ENCODE measurements at places on chromosomes 4 and X.

DNA sequence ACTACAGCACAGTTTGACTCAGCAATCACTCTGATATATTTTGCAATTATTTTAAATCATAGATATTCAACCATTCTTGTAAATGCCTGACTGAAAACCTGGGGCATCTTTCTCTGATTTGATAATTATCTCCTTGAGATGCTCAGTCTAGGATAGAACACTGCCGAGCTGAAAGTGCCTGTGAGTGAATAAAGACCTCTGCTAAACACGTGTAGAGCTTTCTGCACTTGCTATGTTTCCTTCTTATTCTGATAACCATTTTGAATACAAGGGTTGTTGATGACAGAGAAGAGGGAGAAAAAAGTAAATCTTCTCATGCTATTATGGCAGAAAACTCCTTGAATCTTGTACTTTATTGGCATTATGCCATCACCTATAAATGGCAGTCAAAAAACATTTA, 1843.4 kb upstream of the IGFBP7 start:
- no peak for DNase-seq

- no peak for DNase-seq
Observed at GRCh38 chr4:26751838-26752237, 108.8 kb upstream of the STIM2 start.

- no peak for DNase-seq
Observed at GRCh38 chrX:68490644-68491043, 8.2 kb upstream of the YIPF6 start.

DNA sequence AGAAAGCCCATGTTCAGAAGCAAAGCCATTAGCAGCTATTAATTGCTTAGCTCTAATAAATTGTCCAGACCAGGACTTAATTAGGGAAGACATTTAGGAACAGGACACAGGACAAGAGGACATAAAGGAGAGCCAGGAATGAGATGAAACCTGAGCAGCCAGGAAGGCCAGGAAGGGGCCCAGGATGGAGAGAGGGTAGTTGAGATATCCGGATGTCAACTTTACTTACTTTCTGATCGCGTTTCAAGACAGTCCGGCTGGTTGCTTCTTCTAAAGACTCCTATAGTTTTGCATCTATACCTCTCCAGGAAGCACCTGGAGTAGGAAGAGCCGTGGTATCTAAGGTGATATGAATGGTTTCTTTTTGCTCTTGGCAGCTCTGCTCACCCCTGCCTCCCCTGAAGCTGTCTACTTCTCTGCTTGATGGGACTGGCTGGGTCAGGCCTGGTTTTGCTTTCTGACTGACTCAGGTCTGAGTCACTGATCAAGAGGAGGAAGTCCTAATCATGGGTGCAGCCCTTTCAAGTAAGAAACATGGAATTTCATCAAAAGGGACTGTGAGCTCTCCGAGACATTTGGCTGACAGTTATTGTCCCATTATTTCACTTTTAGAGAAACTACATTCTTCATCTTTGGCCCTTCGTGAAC, 733.3 kb downstream of the RPA4 start:
- no peak for DNase-seq

GRCh38 chrX:65745427-65745826, 78.0 kb downstream of the MSN start:
- DNase-seq, result no peak

GRCh38 chr4:189600718-189601435, 339.8 kb upstream of the FRG1 start:
- no peak for DNase-seq

DNA sequence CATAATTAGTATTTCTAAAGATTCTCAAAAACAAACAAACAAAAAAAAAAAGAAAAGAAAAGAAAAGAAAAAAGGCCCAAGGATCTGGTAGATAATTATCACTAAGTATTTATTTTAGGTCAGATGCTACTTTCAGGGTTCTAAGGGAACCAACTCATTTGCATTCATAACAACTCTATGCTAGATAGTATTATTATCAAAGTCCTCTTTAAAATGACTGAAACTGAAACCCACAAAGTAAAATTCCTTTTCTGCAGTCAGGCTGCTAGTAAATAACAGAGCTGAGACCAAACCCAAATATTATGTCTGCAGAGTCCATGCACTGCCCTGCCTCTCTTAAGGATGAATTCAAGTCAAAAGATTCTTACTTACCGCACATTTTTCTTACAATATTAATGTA, 38.3 kb upstream of the MAPK10 start:
- DNase-seq, result no peak

DNA sequence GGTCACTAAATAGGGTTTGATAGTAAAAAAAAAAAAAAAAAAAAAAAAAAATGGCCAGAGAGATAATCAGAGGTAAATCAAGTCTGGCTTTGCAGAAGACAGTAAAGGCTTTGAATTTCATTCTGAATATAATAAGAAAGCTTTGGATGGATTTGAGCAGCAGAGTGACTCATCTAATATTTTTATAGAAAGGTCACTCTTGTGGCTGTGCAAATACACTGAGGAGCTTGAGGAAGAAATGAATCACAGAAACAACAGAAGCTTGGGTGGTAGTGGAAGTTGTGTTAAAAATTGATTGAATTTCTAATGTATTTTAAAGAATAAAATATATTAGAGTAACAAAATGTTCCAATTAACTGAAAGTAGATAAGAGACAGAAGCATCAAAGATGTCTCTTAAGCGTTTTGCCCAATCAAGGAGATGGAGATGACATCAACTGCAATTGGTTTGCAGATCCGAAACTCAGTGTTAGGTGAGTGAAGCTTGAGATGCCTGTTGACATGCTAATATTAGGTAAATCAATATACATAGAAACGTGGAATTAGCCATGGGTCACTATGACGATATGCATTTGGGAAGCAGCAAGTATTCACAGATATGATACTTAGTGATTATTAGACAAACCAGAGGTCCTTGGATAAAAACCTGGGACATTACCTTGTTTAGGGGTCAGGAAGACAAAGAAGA, 280.5 kb downstream of the GPM6A start:
- DNase-seq, result no peak

- DNase-seq, result no peak
Observed at GRCh38 chr4:109846395-109847098, 1.4 kb upstream of the LRIT3 start.

GRCh38 chr4:93346840-93347239, 481.7 kb upstream of the ATOH1 start:
- DNase-seq, result no peak

GRCh38 chr4:20271950-20272349, 20.2 kb downstream of the SLIT2 start:
- DNase-seq, result no peak

- DNase-seq, result no peak
Observed at GRCh38 chrX:100418556-100418955, 8.5 kb upstream of the PCDH19 start.

- no peak for DNase-seq
Observed at GRCh38 chr4:46878641-46879040, 30.4 kb downstream of the COX7B2 start.

GRCh38 chr4:7733201-7733600, 206.5 kb downstream of the AFAP1 start:
- DNase-seq, result no peak

DNA sequence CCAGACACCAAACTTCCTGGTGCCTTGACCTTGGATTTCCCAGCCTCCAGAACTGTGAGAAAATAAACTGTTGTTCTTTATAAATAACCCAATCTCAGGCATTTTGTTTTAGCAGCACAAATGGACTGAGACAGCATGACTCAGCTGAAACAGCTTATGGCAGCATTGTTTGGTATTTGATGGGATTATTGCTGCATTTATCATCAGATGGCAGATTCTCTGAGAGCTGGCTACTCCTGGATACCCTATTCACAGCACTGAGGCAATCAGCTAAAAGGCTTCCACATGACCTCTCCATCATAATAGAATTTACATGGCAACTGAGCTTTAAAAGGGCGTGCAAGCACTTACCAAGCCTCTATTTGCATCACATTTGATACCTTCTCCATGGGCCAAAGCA, 623.1 kb upstream of the CPEB2 start:
- no peak for DNase-seq

DNA sequence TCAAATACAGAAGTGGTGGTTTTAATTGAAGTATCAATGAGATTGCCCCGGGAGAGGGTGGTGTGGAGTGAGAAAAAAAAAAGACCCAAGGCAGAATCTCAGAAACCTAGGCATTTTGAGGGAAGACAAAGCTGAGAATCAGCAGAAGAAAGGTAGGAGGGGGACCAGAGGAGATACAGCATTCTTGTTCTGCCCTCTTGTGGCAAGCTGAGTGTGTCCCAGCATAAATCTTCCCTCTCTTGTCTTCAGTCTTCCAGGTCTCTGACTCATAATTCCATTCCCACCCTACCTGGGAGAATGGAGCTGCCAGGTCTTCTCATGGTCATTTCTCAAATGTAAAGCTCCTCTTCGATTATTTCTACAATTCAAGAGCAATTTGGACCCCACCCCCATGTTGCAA, 32.7 kb upstream of the MAGED1 start:
- DNase-seq, result no peak

GRCh38 chr4:88107406-88108107, 50.9 kb downstream of the ABCG2 start:
- DNase-seq, result peak; percentile 10

DNA sequence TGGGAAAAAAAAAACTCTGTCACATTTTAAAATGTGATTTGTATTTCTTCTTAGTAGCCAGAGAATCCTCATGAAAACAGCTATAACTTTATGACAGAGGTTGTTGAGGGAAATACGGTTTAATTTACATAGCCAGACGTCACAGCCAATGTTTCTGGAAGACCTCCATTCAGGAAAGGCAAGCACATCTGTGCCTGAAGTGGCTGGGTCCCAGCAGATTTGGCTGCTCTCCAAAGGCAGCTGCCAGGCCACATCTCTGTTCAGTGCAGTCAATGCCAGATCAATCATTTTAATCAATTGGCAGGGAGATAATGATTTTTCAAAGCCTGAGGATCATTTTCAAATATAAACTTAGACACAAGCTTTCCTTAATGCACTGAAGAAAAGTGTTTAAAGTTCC, 86.5 kb upstream of the ZIC3 start:
- no peak for DNase-seq

- no peak for DNase-seq
Observed at GRCh38 chrX:55030271-55031205, at the start of gene ALAS2. Gene ALAS2 (minus strand): TSS chrX:55030977. CDS start chrX:55026000, 4,977 bp downstream.

DNA sequence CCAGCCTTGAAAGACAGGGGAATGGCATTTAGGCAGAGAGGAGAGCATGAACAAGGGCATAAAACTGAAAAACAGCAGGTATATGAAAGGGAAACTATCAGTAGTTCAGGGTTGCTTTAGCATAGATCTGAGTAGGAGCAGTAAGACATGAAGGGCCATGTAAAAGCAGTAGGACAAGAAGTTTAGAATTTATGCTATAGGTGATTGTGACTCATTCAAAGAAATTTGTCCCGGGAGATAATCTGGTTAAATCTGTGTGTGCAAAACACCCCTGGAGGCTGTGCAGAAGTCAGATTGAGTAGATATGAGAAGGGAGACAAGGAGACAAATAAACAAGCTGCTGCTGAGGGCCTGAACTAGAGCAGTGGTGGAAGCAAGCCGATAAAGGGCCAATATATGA, 109.1 kb upstream of the BMP3 start:
- DNase-seq, result no peak

DNA sequence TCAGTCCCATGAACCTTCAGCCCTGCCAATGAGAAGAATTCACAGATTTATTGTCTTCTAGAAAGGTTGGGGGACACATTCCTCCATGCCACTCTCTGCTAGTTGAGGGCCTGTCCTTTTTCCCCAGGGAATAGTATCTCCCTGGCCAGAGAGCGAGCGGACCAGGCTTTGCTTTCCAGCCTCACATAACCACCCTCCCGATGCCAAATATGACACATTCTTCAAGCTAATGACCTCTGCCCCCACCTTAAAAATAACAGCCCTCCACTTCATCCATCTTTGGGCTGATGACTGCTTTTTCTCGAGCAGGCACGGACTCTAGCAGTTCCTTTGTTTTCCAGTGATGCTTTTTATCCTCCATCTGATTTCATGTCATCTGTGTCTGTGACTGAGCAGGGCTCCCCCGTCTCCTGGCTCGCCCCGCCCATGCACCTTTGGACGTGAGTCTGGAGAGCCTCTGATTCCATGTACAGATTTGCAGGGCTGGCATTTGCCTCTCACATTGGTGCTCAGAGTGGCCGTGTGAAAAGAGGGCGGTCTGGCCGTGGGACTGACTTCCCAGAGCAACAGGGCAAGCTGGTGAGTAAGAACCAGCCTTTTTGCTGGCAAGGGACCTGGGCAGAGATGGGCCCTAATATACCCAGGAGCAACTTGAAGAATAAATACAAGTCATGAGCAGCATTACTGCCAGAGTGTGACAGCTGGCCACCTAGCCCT, 279.8 kb downstream of the BCOR start:
- no peak for DNase-seq

DNA sequence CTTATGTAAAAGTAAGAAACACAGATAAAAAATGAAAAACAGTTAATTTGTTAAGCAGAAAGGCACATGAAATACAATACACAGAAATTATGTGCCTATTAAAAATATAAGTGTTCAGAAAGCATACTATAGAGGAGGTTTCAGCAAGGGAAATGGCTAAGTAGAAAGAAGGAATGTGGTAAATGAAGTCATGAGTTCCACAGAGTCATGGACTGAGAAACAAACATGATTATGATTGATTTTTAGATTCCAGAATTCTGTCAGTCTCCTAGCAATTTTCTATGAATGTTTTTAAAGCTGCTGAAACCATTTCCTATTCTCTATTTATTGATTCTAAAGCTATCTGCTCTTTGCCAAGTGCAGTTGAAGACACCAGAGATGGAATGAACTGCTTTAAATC, 1398.4 kb downstream of the ARAP2 start:
- DNase-seq, result no peak

GRCh38 chr4:39096847-39097246, 34.8 kb downstream of the KLHL5 start:
- no peak for DNase-seq

DNA sequence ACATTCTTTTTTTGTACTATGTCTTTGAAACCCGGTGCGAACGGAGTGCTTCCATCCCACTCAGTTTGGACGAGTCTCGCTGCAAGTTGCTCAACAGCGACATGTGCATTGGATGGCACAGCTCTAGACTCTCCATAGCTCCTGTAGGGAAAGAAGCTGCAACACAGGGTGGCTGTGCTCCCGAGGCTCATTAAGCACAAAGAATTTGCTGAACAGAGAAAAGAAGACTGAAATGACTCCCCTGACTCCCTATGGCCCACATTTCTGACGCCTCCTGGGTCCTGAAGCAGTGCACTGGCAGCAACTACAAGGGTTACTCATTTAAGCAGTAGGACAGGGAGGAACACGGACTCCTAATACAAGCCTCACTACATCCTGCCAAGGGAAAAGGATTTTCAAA, 127.4 kb downstream of the SH3RF1 start:
- no peak for DNase-seq

GRCh38 chr4:139275281-139275735, 4.7 kb downstream of the MGARP start:
- DNase-seq, result no peak

- DNase-seq, result no peak
Observed at GRCh38 chr4:125323654-125324053, 8.9 kb downstream of the FAT4 start.

- DNase-seq, result no peak
Observed at GRCh38 chr4:95410387-95410977, 138.3 kb downstream of the UNC5C start.

All from left renal pelvis (tissue), 4 donors.